AML-193 (cell line): ENCODE measurements at places on chromosomes 6 and 20.

DNA sequence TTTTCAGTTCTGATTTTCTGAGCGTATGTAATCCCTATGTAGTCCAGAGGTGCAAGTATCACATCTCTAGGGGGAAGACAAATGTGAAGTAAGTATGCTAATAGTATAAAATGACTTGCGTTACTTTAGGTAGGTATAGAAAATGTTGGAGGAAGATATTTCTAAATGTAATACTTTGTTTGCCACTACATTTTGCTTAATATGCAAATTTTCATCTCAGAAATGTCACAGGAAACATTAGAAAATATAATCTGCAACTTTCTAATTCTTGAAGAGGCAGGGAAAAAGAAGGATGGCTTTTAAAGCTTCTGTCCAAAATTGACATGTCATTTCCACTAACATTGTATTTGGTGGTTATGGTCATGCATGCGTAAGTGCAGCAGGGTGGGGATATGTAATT is 85.6 kb downstream of the CD2AP start:
- no peak for DNase-seq

DNA sequence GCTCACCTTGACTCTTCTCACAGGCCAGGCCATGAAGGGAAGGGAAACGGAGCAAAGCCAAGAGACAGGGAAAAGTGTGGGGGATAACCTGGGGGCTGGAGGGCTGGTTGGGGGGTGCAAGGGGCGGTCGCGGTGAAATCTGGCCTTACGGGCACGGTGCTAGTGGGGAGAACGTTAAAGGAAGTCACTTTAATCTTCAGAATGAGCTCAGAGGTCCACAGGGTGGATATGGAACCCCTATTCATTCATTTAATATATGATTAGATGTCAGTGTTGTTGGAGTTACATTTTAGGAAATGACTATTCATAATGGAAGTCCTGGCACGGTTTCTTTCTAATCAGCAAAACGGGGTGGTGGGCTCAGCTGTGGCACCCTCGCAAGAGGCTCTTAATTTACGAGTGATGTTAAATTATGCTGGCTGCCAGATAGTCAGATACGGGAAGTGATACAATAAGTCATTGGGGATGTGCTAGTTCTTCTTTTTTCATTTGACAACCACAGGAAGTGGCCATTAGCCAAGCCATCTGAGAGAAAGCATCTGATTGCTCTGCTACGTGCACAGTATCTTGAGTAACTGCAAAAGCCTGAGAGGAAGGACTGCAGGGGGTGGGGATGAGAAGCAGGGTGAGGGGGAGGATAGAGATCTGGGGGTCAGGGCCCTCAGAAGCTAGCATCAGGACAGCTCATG is 253.0 kb downstream of the QKI start:
- DNase-seq, result peak; percentile 89

GRCh38 chr20:51487565-51488268 is 54.8 kb downstream of the NFATC2 start:
- no peak for DNase-seq

DNA sequence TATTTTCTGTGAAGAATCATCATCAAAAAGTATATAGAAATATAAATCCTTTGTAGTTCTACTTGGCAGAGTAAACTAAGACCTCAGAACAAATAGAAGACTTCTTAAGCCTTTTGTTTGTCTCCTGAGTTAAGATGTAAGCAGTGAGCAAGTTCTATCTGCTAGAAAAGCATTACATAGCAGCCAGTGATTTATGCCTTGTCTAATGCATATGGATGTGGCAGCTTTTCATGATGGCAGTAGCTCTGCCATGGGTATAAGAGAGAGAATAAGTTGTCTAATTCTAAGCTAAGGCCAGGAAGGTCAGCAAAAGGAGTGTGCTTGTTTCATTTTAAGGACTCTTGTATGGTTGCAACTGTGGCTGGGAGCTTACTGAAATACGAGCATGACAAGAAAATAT is 920.2 kb downstream of the GRIK2 start:
- no peak for DNase-seq

DNA sequence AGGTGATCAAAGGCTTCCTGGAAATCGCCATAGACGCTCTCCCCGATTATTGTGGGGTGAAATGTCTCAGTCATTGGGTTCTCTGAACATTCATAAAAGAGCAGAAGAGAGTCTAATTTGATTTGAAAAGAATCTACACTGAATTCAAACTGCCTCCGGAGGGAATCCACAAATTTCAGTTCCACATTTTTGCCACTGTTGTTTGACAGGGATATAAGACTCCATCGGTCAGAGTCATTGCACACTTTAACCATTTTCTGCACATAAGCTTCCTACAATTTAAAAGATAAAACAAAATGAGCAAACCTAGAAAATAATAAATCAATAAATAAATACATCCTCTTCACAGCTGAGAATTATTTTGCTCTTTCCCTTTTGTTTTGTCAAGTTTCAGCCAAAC is 2.3 kb downstream of the TENT5A start:
- no peak for DNase-seq

GRCh38 chr6:90454836-90455427 is 131.9 kb downstream of the MAP3K7 start:
- no peak for DNase-seq

- no peak for DNase-seq
Observed at GRCh38 chr6:15255481-15255880, 9.6 kb downstream of the JARID2 start.

- DNase-seq, result no peak
Observed at GRCh38 chr20:38260025-38260377, 534 bp downstream of the KIAA1755 start.

- no peak for DNase-seq
Observed at GRCh38 chr6:42344756-42345155, 107.0 kb downstream of the TRERF1 start.

DNA sequence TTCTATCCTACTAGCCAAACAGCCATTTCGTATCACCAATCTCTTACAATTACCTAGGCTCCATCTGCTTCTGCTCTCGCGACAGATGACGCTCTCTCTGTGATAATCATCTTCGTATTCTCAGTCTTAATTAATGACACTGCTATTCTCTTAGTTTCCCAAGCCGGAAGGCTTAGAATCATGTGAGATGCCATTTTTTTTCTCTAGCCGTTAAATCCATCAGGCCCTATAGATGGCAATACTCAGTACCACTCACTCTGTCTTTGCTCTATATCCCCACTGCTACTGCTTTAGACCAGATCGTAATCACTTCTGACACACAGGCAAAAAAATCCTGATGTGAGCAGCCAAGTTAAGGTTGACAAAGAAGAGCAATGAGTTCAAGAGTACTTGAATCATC is 2.1 kb upstream of the THEMIS start:
- DNase-seq, result no peak

DNA sequence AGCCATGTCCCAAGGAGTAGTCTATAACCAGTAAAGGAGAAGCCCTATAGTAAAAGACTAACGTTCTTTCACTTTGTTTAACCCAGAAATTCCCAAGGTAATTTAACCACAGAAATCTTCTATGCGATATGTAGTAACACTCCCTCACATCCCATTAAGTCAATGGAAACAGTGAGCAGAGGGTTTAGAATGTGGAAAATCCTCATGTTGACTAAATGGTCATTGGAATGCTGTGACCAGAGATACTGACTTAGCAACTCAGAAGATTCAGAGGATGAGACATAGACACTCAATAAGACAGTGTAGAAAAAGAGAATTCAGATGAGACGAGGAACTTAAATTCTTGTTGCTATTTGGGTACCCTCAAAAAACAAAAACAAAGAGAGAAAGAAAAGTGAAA is 562.2 kb upstream of the NOX3 start:
- DNase-seq, result no peak

- DNase-seq, result no peak
Observed at GRCh38 chr6:31972709-31973350, 892 bp upstream of the DXO start.

DNA sequence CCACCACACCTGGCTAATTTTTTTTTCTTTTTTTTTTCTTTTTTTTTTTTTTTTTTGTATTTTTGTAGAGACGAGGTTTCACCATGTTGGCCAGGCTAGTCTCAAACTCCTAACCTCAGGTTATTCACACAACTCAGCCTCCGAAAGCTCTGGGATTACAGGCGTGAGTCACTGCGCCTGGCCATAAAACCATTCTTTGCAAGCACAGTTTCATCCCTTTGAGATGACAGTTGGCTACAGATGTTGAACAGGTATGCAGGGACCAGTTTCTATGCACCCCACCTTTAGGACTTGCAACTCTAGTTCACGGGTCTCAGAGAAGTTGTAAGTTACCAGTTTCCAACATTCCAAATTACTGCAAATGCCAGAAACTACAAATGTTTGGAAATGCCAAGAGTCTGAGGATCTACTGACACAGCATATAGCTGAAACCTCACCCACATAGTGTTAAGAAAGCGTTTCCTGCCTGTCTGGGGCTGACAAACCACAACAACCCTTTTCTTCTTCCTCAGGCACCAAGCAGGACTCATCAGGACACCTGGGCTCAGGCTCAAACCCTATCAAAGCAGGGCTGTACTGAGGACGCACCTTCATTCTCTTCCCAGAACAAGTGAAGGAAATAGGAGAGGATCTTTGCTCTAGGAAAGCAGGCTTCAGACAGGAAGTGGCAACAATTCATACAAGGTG is 22.9 kb downstream of the ARHGAP18 start:
- DNase-seq, result peak; percentile 92

GRCh38 chr20:18016772-18017171 is 40.9 kb downstream of the OVOL2 start:
- DNase-seq, result no peak

DNA sequence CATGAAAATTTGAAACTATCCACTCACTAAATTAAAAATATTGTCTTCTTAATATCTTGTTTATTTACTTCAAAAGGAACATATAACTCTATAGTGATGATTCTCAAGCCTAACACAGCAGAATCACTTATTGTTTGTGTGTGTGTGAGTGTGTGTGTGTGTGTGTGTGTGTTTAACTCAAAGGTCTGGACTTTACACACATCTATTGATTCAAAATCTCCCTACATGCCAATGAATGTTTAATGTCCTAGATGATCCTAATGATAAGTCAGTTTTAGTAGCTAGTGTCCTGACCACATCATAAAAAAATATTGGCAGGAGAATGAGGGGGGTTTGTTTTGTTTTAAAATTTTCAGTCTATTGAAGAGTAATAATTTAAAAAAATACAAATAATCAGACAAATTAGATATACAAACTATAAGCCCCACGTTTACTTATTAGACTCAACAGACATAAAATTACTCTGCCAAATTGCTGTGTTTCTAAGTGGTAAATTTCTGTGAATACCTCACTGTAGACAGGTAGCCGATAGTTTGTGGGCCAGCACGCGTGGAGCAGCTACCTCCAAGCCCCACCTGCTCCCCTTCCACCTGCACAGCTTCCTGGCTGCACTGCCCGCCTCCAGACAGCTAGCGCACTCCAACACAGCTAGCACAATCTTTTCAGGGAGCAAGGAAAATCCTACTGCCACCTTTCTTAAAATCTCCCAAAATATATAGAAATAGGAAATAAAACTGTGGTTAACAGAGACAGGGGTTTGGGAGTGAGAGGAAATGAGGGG is 349.6 kb downstream of the PKHD1 start:
- no peak for DNase-seq

DNA sequence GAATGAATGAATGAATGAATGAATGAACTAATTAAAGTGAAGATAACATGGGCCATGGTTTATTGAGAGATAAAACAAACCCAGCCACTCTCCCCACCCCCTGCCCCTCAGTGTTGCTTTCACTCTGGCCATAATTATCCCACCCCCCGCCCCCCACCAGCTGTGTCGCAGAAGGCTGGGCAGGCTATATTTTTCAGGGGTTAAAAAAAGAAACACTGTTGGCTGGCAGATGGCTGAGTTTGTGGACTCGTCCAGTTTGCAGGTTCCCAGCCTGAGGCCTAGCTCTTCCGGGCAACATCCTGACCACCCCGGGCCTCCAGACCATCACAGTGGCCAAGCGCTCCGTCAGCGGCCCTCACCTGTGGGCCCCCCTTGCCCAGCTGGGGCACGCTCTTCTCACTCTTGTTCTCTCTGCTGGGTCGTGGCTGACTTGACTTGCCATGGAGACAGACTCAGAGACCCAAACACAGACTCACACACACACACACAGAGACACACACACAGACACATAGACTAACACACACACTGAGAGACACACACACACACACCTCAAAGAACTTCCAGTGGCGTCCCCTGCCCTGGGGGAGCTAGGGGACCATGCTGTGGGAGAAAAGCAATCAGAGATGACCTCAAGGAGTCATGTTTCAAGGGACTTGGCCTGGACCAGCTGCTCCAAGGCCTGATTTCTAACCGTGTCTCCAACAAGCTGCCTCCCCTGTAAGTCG is 2.2 kb upstream of the GRM4 start:
- no peak for DNase-seq

- DNase-seq, result no peak
Observed at GRCh38 chr6:134346932-134347545, 29.1 kb upstream of the SGK1 start.

DNA sequence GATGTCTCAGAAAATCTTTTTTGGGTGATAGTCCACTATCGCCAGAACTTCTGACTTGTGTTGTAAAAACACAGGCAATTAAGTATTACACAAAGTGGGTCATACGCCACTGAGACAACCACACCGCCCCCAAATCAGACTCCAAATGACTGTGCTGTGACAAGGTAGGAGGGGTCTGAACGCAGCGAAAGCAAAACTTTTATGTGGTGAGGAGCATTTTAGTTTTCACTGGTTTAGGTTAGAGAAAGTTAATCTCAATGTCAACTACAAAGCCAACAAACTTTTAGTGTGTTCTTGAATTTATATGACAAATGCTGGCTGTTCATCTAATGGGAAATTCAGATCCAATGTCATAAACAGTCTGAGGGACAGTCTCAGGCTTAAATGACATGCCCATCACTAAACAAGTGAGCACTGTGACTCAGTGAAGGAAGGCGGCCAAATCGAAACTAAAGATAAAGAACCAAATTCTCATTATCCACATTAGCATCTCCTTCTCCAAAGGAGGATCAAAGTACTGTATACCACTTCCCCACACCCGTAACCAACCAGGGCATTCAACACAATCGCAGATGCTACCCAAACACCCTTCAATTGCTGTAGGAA is 186.7 kb downstream of the GJA10 start:
- no peak for DNase-seq

DNA sequence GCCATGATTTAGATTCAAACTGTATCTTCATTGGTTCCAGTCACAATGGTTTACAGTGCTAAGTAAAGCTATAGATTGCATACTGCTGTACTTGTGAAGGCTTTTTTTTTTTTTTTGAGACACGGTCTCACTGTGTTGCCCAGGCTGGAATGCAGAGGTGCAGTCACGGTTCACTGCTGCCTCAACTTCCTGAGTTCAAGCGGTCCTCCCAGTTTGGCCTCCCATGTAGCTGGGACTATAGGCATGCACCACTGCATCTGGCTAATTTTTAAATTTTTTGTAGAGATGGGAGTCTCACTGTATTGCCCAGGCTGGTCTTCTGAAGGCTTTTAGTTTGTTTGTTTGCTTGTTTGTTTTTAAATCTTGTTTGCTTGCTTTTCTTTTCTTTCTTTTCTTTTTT is 24.9 kb downstream of the ITCH start:
- DNase-seq, result no peak
